NCI-H2107 (cell line): ENCODE measurements at places on chromosomes 11 and 22.

- no peak for DNase-seq
Measured at GRCh38 chr11:13486926-13487660, 8.7 kb downstream of the PTH start.

GRCh38 chr11:113698515-113698914 lies 7.6 kb downstream of the TMPRSS5 start:
- DNase-seq = no peak

DNA sequence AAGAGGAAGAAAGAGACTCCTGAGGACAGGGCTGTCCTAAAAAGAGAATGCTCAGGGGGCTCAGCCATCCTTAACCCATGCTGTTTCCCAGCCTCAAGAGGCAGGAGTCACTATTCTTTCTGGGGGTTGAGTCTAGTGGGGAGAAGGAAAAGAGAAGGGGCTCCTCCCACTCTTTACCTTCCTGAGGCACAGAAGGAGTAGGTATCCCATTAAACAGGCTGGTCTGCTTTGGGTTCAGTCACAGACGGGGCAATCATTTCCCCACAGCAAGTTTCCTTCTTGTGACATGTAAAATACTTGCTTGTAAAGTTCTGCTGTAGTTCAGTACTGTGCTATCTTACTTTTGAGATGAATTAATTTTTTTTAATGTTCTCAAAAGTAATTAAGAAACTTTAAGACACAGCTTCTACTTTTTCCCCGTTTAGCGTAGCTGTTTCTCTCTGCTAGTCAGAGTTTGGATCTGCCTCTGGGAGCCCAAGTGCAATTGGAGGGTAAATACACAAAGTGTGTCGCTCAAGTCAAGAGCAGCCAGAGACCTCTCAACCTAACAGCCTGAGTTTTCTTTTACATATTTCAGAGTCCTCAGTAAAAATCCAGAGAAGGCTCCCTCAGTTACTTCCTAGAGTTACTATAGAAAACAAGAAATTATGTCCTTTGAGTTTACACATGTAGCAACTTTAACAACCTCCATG lies 15.0 kb downstream of the OR8A1 start:
- DNase-seq = no peak

DNA sequence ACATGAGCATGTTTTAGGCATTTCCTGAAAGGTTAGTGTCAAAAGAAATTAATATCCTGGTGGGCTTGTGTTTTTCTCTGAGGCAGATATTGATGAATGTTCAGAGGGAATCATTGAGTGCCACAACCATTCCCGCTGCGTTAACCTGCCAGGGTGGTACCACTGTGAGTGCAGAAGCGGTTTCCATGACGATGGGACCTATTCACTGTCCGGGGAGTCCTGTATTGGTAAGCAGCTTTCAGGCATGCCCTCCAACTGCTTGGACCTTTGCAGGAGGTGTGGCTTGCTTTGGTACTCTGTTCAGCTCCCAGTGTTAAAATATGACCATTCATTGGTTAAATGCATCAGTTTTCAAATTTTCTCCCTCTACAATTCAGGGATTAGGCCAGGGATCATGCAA lies 658.6 kb upstream of the ANO5 start:
- no peak for DNase-seq

DNA sequence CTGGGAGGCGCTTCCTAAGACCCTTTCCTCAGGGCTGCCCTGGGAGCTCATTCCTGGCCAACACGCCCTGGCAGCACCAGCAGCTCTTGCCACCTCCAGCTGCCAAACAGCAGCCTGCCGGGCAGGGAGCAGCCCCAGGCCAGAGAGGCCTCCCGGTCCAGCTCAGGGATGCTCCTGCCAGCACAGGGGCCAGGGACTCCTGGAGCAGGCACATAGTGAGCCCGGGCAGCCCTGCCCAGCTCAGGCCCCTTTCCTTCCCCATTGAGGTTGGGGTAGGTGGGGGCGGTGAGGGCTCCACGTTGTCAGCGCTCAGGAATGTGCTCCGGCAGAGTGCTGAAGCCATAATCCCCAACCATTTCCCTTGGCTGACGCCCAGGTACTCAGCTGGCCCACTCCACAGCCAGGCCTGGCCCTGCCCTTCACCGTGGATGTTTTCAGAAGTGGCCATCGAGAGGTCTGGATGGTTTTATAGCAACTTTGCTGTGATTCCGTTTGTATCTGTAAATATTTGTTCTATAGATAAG lies 7.6 kb downstream of the SLC39A13 start:
- DNase-seq = no peak

DNA sequence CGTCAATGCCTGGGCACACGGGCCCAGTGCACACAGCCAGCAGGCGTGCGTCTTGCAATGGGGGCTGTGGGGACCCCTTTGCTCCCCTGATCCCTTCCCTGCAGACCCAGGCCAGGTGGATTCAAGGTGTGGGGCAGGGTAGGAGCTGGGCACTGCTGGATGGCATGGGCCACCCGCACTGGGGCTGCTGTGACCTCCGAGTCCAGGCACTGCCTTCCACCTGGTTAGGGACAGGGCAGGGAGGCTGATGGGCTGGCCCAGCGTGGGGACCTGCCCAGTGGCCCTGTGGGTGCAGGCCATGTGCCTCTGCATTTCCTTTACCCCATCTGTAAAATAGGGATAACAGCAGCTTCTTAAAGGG lies 22.9 kb downstream of the KCNQ1 start:
- no peak for DNase-seq

DNA sequence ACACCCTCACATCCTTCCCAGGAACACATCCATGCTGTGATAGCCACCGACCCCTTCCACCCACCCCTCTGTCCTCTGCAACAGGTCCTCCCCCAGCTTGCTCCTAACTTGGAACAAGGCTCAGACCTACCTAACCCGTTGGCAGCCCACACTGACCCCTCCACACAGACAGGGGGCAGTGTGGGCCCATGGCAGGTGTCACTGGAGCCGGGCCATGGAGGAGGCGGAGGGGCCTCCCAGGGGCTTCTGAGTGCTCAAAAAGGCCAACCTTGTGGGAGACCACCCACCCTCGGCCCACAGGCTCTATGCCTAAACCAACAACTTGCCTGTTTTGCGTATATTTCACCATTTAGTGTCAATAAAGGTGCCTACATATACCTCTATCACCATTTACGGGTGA lies 57.0 kb downstream of the CERK start:
- no peak for DNase-seq

- DNase-seq = no peak
Measured at GRCh38 chr11:26572770-26573402, 823 bp upstream of the MUC15 start.

GRCh38 chr22:37273126-37273845 lies 9.0 kb upstream of the CYTH4 start:
- DNase-seq = no peak
